ENCODE measurements at places on chromosomes 7 and 10.

DNA sequence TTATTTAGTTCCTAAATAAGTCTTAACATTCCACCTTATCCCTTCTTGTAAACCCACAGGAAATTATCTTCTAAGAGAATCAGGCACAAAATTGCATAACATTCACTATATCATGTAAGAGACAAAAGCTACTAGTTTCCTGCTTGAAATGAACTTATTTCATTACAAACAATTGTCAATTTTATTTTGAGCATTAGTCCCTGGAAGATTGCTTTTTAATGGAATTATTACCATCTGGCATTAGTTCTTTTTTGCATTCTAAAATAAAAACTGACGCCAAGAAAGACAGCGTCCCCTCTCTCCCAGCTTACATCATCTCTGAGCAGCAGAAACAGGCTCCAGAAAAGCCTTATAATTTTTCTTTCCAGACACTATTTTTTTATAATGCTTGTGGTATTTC lies 121.8 kb downstream of the NOC3L start:
- DNase-seq: no peak

GRCh38 chr10:121378251-121378801 lies 219.9 kb downstream of the FGFR2 start:
- no peak for DNase-seq

DNA sequence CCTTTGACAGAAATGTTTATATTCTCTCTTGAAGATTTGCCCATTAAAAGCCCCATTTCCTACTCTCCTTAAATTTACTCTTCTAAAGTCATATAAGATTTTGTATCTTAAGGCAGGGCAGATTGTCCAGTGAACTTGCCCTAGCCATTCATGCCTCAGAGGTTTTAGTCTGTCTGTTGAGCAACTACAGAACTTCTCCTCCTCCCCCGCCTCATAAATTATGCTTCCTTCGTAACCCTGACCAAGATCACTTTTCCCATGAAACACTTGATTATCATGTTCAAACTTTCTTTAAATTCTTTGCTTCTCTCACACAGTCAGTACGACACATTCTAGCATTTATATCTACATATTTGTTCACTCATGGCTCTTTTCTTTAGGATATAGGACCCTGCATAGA lies 621.3 kb downstream of the ANKRD7 start:
- no peak for DNase-seq

DNA sequence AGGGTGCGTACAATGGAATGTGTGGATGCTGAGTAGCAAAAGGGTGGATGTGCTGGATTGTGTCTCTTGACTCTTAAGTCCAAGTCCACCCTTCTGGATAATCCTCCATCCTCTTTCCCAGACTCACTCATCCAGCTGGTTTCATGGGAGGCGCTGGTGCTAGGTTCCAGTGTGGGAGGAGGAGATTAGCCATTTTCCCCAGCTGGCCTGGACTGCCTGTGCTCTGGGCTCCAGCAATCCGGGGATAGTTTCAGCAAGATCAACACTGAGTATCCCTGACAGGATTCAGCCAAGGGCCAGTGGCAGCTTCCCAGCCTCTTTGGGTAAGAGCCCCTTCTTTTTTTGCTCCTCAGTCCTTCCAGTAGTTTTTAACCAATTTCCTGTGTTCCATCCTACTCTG lies 21.6 kb upstream of the TRIL start:
- DNase-seq: no peak

- no peak for DNase-seq
Observed at GRCh38 chr10:77350134-77350533, 287.5 kb downstream of the KCNMA1 start.

GRCh38 chr10:24310104-24310503 lies 101.2 kb downstream of the KIAA1217 start:
- DNase-seq: no peak

DNA sequence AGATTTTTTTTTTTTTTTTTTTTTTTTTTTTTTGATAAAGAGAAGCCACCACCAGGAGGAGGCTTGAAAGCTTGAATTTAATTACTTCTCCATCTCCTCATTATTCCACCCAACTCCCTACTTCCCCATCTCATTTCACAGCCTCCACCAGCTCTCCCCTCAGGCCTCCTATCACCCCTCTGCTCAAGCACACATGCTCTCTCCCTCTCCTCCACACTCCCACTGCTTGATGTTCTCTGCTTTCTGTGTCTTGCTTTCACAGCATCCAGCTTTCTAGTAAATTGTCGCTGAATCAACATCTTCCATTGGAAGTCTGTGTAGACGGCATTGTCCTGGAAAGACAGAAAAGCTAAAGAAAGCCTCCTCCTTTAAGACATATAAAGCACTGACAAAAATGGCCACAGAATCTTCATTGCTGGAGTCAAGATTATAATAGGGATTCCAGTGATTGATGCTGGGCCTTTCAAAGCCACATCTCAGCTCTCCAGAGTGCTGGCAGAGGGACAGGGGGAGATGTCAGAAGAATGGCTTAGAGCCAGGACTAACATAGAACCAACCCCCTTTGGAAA lies 58.3 kb downstream of the DOCK4 start:
- DNase-seq: no peak

GRCh38 chr10:11796474-11796873 lies 26.7 kb upstream of the PROSER2 start:
- DNase-seq: no peak

DNA sequence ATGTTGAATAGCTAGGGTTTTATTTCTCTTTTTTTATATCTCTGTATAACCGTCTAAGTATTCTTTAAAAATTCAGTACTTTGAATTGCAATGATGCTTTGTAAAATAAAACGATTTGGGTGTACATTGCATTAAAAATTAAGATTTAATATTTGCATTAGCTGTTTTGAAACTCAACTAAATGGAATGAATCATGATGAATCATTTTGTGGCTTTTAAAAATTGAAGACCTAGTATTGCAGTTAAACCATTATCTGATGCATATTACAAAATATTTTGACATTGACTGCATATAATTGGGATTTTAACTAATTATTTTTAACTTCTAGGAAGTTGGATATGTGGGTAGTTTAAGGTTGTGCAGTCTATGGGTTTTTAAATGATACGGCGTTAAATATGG lies 314.0 kb downstream of the CDK14 start:
- DNase-seq: no peak

- DNase-seq: no peak
Observed at GRCh38 chr7:90792301-90792700, 196.2 kb downstream of the CDK14 start.

DNA sequence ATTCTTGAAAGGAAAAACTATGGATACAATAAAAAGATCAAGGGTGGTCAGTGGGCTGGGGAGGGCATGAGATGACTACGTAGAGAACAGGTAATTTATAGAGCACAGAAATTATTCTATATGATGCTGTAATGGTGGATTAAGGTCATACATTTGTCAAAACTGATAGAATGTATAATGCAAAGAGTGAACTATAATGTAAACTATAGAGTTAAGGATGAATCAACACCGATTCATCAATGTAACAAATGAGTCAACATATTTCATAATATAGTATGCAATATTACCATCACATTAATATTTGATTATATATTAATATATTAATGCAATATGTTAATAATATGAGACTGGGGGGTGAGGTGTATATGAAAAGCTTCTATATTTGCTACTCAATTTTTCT lies 555.6 kb upstream of the POT1 start:
- no peak for DNase-seq

- no peak for DNase-seq
Observed at GRCh38 chr7:2198206-2198605, 34.5 kb downstream of the MAD1L1 start.

DNA sequence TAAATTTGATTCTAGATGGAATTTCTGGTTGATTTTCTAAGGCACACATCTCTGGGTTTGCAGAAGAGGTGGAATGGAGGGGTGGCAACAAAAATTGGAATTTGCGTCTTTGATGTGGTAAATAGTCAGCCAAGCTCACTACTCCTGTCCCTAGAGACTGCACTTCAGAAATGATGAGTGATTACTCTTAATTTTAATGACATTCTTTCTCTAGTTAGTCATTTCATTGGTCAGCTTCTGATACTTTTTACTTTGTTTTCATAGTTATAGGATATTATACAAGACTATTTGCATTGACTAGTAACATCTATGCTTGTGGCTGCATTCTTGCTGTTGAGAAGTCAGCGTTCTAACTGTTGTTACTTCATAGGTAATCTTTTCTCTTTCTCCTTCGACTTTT lies 658.3 kb downstream of the SUGCT start:
- DNase-seq: no peak

DNA sequence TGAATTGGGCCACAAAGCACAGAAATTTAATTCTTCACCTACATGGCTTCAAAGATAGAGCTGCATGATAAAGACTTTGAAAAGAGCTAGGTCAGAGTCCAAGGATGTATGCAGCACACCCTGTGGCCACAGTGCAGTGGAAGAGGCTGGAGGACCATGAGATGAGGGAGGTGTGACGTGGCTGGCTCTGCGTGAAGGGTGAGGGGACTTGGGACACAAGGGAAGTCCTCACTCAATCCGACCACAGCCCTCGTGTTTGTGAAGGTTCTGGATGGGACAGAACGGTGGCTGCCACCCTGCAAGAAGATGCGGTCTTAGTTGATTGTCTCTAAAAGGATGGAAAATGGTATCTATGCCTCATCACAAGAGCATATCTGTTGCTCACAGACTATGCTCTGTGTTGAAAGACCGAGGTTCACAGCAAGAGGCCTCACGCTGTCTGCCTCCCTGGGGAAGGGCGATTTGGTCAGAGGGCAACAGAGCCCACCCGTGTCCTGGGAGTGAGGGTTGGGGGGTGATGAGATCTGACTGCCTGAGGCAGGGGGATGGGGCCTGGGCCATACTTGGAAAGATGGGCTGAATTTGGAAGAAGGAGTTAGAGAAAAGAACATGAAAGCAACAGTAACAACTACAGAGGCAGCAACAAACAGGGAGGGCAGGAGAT lies 174.4 kb upstream of the SHH start:
- DNase-seq: no peak

DNA sequence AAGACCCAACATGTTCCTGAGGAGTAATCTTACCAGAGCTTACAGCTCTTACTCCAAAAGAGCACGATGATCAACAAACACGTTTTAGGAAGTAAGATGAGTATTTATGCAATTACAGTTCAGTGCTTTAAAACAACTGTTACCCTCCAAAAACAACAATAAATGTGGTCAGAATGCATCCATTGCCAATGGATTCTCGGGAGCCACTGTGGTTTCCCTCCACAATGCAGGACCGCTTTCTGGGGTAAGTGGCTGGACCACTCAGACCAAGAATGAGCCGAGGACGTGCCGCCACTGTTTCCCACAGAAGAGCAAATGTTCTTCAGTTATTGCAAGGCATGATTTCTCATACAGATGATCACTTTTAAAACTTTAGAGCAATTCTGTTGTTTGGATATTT lies 232.3 kb upstream of the MKLN1 start:
- DNase-seq: no peak

DNA sequence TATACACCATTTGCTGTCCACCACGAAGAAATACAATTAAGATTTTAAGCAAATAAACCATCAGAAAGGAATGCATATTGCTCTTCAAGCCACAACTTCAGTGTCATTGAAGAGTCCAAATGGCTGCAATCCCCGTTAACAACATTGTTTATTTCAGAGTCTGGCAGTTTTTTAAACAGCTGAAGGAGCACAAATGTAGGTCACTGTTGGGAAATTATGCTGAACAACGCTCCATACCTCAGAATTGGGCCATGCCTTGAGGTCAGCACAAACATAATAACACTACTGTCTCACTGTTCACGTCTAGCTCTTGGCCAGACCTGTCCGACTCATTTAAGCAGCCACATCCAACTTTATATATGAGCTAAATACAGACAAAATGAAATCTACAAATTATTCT lies 453.9 kb upstream of the GHITM start:
- DNase-seq: no peak

GRCh38 chr10:60704471-60704870 lies 73.8 kb upstream of the CDK1 start:
- DNase-seq: no peak

DNA sequence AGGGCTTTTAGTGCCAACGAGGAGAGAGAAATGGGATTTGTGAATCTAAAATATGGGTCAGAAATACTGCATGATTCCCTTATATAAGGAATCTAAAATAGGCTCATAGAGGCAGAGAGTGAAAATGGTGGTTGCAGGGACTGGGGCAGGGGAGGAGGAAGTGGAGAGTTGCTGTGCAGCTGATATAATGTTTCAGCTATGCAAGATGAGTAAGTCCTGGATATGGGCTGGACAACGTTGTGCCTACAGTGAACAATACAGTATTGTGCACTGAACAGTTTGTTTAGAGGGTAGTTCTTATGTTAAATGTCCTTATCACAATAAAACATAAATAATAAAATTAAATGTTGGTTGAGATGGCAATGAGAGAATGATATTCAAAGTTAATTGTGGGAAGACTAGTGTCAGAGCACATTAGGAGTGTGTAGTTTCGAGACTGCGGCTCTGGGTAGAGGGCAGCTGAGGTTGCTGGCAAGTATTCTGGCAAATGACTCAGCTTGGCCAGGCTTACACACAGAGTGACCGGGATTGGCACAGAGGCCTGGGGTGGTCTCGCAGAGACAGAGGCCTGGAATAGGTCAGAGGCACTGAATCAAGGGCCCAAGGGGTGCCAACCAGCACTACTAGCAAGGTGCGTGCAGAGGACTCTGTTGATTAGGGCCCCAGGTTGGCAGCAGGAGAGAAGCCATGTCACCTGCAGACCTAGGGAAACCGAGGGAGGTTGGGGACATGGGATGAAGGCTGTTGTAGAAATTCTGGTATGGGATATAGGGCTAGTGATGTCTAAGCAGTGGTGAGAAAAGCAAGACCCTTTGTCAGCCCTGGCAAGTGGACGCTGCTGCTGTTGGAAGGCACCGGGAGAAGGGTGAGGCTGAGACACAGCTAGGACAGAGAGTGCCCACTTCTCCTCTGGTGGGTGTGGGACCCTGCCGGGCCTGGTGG lies 2.8 kb upstream of the DEPP1 start:
- DNase-seq: no peak

- no peak for DNase-seq
Observed at GRCh38 chr10:22693860-22694259, 20.5 kb downstream of the PIP4K2A start.

DNA sequence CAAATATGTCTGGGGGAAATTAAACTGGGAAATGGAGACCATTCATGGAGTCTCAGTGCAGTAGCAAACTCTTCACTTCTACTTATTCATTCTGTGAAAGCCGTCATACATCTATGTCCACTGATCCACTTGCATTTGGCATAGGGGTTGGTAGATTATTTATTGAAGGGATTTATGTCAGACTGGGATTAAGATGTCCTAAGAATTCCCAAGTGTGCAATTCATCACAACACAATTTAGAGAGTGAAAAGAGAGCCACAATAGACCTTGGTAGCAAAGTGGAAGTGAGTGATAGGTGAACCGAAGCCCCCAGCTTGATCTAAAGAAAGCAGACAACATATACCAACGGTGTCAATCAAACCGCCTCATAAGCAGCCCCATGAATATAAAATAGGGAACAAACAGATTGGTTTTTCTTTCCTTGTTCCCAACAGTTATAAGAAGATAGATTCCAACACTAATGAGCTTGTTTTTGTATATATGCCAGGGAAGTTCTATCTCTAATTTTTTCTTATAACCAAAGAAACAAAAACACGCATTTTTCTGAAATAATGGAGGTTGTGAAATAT lies 234.3 kb downstream of the CACNA2D1 start:
- DNase-seq: no peak
